ENCODE measurements at places on chromosomes 13 and 19.

DNA sequence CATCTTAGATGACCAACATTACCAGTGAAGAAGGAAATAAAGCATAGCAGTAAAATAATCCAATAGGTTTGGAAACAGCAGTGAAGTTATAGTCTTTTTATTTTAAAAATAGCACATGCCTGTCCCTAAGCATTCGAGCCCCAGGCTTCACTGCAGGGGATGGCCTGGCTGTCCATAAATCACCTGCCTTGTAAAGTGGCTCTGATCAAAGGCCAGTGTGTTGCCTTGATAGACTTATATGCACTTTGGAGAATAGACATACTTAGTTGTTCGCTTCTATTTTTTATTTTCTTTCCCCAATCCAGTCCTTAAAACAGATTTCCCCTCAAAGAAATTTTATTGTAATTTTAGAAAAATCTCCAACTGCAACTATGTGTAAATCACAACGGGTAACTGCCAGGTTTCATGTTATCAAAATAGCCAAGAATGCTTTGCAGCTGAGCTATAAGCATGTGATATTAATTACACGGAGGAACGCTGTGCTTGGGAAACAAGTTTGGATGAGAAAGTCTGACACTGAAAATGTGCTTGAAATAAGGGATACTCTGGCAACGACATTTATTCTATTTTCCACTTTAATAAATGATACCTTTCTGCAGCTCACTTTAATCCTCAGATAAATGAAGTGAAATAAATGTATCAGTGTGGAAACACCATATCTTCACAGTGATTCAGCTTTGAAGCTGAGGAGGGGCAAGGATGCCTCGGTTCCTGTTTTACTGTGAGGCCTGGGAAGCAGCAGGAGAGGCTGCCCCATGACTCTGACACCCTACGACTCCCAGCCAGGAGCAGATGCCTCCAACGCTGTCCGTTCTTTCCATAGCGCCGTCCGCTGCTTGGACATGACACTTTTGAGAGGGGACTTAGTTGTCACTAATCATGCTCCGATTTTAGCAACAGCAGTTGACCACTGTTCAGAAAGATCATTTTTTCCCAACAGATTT, 5.5 kb upstream of the METTL21C start:
- DNase-seq: no peak

DNA sequence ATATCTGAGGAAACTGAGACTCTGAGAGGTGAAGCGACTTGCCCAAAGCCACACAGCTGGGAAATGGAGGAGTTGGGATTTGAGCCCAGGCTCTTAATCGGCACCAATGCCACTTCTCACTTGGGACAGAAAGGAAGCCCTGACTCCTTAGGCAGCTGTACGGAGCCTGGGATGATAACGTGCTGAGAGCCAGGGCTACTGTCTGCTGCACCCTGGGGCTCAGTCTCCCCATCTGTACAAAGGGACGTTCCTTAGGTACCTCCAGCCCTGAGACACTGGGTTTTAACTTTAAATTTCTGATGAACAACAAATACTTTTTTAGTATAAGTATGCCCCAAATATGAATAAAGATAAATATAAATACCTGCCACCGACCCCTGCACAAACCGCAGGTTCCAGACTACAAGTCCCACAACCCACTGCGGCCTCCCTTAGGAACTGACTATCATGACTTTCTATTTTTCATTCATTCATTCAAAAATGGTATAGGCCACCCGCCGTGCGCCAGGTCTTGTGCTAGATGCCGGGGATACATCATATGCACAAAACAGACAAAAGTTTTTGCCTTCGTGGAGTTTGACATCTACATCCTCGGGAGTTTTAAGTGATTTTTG, 776 bp upstream of the NCLN start:
- DNase-seq: no peak

DNA sequence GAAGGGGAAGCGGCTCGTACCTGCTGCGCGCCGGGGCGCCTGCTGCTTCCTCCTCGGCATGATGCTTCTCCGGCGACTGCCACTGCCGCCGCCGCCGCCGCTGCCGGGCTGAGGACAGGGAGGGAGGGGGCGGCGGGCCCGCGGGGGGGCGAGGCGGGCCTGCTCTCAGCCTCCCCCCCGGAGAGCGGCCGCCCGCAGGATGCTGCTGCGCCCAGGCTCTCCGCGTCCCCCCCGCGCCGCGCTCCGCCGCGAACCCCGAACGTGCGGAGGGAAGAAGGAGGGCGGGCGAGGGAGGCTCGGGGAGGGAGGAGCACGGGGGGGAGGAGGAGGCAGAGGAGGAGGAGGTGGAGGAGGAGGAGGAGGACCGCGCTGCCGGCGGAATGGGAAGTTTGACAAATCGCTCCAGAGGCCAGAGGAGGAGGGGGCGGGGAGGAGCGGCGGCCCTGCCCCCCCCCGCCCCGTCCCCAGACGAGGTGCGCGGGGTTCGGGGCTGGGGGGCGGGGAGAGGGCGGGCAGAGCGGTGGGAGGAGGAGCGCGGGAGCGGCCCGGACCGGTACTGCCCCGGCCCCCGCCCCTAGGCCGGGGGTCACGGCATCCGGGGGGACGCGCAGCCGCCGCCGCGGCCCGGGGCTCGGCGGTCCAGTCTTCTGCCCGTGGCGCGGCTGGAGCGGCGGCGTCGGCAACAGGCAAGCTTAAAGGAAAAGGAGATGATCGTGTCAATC, at the start of gene TSHZ3:
Gene TSHZ3, minus strand, starts transcription at position 277 of the 722 bp plus-strand sequence. Its CDS starts 217 bp downstream, at position 60.
- DNase-seq: peak; percentile 95

DNA sequence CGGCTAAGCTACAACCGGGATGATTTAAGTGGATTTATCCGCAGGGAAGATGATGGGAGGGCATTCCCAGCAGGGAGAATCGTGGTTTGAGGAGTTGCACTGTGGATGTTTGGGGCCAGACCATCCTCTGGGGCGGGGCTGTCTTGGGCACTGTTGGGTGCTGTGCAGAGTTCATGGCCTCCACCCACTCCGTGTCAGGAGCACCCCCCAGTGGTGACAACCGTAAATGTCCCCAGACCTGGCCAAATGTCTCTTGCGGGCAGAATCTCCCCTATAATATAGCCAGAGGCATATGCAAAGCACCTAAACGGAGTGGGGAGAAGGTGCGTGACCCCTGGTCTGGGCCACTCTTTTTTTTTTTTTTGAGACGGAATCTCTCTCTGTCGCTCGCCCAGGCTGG, 40.2 kb downstream of the SMIM24 start:
- DNase-seq: no peak

- no peak for DNase-seq
Measured at GRCh38 chr13:48319531-48320398, 16.2 kb downstream of the RB1 start.

Measured in posterior vena cava (tissue), 2 donors.